ENCODE measurements at places on chromosomes 1 and 21.

GRCh38 chr1:116909512-116910378 lies at the start of gene PTGFRN:
PTGFRN (plus strand) TSS chr1:116909916; CDS start chr1:116910204, 288 bp downstream.
- peak within 1 kb of the TSS; percentile 74 for H3K27ac ChIP-seq
- peaks cover 33% of the 10 kb centered on the region for H3K4me1 ChIP-seq
- H3K36me3 ChIP-seq = peaks cover 7% of the 10 kb centered on the region
- no peaks in the 10 kb centered on the region for H3K27me3 ChIP-seq
- H3K4me3 ChIP-seq = peak within 1 kb of the TSS; percentile 65
- peak; percentile 72 for DNase-seq

DNA sequence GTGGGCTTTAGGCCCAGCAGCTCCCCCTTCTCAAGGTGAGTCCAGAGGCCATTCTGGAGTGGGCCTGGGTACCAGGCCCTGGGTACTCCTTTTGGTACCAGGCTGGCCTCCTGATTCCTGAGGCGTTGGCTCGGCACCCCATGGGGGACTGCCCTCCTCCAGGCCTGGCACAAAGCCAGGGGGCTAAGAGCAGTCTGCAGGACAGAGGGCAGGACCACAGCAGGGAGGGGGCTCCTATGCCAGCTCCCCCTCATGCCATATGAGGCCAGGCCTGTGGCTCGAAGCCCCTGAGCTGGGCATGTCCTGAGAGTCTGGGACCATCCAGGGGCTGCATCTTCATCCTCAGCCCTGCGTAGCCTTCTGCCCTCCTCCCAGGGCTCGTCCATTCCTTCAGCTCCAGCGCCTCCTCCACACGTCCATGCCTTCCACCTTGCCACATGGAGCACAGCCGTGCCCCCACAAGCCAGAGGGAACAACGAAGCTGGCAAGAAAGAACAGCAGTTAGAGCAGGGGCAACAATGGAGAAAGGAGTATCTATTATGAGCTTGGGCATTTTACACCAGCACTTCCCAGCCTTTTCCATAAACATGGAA lies 3.2 kb downstream of the PHLDA3 start:
- H3K27me3 ChIP-seq = peaks cover 33% of the 10 kb centered on the region
- peaks cover 14% of the 10 kb centered on the region for H3K4me1 ChIP-seq
- no peak overlapping the region for H3K27ac ChIP-seq
- H3K36me3 ChIP-seq = no peaks in the 10 kb centered on the region
- DNase-seq = no peak
- H3K4me3 ChIP-seq = no peak overlapping the region

GRCh38 chr21:41245509-41246135 lies 71.0 kb upstream of the FAM3B start:
- no peak for DNase-seq
- peaks cover 26% of the 10 kb centered on the region for H3K27me3 ChIP-seq
- H3K36me3 ChIP-seq = no peaks in the 10 kb centered on the region
- no peak overlapping the region for H3K4me3 ChIP-seq
- H3K4me1 ChIP-seq = no peaks in the 10 kb centered on the region

- no peak overlapping the region for H3K27ac ChIP-seq
- H3K36me3 ChIP-seq = peaks cover 42% of the 10 kb centered on the region
- no peak overlapping the region for H3K4me3 ChIP-seq
- H3K4me1 ChIP-seq = peaks cover 15% of the 10 kb centered on the region
Observed at GRCh38 chr1:109928591-109929111, 18.0 kb downstream of the CSF1 start.

DNA sequence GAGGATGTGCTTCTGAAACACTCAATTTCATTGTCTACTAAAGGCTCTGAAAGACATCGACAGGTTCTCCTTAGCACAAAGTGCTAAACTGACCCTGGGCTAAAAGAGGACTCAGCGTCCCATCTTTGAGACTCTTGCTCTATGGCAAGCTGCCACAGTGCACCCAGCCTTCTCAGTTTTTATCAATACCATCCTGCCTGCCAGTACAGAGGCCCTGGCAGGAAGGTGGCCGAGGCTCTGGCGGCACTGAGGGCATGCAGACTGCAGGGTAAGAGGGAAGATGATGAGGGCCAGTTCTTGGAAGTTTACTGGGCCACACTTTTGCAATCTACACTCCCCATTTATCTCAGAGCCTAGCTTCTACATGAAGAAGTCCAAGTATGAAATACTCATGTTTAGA lies 5.3 kb downstream of the OLFML2B start:
- H3K4me1 ChIP-seq = peaks cover 4% of the 10 kb centered on the region
- no peak overlapping the region for H3K4me3 ChIP-seq
- no peak for DNase-seq
- H3K27me3 ChIP-seq = peaks cover 24% of the 10 kb centered on the region
- H3K27ac ChIP-seq = no peak overlapping the region

GRCh38 chr1:110696818-110697217 lies 22.1 kb upstream of the KCNA3 start:
- H3K36me3 ChIP-seq = no peaks in the 10 kb centered on the region
- no peak overlapping the region for H3K4me3 ChIP-seq
- no peak overlapping the region for H3K27ac ChIP-seq
- DNase-seq = no peak
- H3K27me3 ChIP-seq = peaks cover 4% of the 10 kb centered on the region

DNA sequence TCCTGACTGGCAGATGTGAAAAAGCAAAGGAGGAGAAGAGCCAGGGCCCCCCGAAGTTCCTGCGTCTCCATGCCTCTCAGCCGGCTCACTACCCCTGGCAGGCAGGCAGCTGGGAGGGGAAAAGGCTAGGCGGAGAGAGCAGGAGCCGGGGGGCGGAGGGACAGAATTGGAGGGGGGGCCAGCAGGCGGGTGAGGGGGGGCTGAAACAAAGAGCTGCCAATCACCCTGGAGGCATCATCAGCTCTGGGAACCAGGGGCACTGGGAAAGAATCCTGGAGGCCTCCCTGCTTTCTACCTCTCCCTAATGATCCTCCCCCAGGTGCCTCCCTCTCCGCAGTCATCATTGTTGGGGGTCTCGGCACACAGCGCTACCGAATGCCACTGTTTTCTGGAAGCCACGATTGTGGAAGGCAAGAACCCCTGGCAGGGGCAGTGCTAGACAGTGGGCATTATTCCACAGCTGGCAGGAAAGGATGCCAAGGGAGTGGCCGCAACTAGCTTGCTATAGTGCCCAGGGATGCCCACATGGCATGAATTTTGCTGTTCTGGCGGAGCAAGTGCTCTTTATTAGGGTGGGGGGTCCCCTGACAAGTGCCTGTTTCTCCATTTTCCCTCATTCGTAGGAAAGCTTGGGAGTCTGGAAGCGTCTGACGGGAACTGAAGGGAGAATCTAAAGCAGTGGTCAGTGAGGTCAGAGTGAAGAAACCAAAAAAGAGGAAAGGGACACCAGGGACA lies at the start of gene THBS3:
Gene THBS3, minus strand, starts transcription at position 92 of the 735 bp plus-strand sequence. Its CDS starts 21 bp downstream, at position 71.
- H3K27ac ChIP-seq = peak within 1 kb of the TSS; percentile 97
- peaks cover 30% of the 10 kb centered on the region for H3K4me1 ChIP-seq
- H3K4me3 ChIP-seq = peak within 1 kb of the TSS; percentile 100
- H3K27me3 ChIP-seq = no peaks in the 10 kb centered on the region
- peaks cover 22% of the 10 kb centered on the region for H3K36me3 ChIP-seq

- H3K4me3 ChIP-seq = no peak overlapping the region
- H3K36me3 ChIP-seq = no peaks in the 10 kb centered on the region
- H3K27ac ChIP-seq = no peak overlapping the region
- peaks cover 2% of the 10 kb centered on the region for H3K27me3 ChIP-seq
Observed at GRCh38 chr1:42730988-42731387, 9.0 kb downstream of the CLDN19 start.

DNA sequence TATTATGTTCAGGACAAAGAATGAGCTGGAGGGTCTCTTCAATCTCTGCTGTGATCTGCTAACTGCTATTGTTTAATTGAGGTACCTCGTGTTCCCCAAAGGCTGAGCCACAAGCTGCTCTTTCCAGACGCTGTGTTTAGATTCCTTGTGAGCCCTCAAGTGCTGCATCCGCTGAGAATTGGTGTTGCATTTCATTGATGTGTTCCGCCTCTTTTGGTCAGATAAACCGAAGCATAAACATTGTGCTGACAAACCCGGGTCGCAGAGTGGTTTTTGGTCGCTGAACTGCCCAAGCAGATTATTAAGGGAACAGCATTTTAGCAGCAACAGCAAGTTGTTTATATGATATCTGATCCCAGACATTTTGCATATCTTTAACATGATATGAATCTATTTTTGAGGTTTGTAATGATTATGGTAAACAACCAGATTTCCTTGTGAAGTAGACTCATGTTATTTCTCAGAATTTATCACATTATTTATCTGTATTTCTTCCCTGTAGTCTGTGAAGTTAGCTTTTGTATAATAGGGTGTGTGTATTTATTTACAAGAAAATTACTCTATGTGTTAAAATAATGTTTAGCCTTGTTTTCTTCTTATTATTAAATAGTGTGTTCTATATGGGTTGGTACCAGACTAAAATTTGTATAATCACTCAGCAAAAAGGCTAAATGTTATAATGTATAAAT lies 217.2 kb upstream of the C1orf105 start:
- H3K4me3 ChIP-seq = no peak overlapping the region
- no peaks in the 10 kb centered on the region for H3K4me1 ChIP-seq
- H3K27me3 ChIP-seq = no peaks in the 10 kb centered on the region
- no peak overlapping the region for H3K27ac ChIP-seq
- no peaks in the 10 kb centered on the region for H3K36me3 ChIP-seq

- DNase-seq = no peak
- H3K4me3 ChIP-seq = no peak overlapping the region
- H3K27ac ChIP-seq = peak overlapping the region; percentile 53
Observed at GRCh38 chr21:37407719-37408420, 41.3 kb downstream of the DYRK1A start.

- H3K27me3 ChIP-seq = no peaks in the 10 kb centered on the region
- 0 out of 2 replicates have a peak overlapping the region, but pooled peaks have one; percentile 49 for H3K4me3 ChIP-seq
- peaks cover 4% of the 10 kb centered on the region for H3K36me3 ChIP-seq
- DNase-seq = peak; percentile 65
- H3K27ac ChIP-seq = no peak overlapping the region
Observed at GRCh38 chr1:40532844-40533424, 1.5 kb downstream of the ZNF684 start.

- DNase-seq = no peak
- H3K4me1 ChIP-seq = no peaks in the 10 kb centered on the region
- no peaks in the 10 kb centered on the region for H3K27me3 ChIP-seq
- H3K4me3 ChIP-seq = no peak overlapping the region
- H3K27ac ChIP-seq = no peak overlapping the region
- no peaks in the 10 kb centered on the region for H3K36me3 ChIP-seq
Observed at GRCh38 chr1:177858332-177858821, 111.5 kb downstream of the SEC16B start.

- no peak overlapping the region for H3K27ac ChIP-seq
- peaks cover 21% of the 10 kb centered on the region for H3K4me1 ChIP-seq
- peak overlapping the region; percentile 54 for H3K4me3 ChIP-seq
- H3K27me3 ChIP-seq = peaks cover 23% of the 10 kb centered on the region
- no peak for DNase-seq
- H3K36me3 ChIP-seq = no peaks in the 10 kb centered on the region
Observed at GRCh38 chr1:31413405-31414001, 490 bp downstream of the SERINC2 start.

DNA sequence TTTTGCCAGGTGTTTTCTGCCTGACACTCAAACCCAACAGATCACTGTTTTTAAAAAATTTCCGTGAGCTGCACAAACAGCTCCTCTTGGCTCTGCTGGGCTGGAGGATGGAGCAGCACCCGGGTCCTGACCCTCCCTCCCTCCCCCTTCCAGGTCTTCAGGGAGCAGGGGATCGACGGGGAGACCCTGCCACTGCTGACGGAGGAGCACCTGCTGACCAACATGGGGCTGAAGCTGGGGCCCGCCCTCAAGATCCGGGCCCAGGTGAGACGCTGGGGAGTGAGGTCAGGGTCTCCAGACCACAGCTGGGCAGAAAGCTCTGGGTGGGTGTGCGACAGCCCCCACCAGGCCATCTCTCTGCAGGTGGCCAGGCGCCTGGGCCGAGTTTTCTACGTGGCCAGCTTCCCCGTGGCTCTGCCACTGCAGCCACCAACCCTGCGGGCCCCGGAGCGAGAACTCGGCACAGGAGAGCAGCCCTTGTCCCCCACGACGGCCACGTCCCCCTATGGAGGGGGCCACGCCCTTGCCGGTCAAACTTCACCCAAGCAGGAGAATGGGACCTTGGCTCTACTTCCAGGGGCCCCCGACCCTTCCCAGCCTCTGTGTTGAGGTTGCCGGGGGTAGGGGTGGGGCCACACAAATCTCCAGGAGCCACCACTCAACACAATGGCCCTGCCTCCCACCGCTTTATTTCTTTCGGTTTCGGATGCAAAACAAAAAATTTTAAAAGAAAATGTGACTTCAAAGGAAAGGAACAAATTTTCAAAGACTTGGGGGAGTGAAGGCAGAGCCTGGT lies 15.3 kb downstream of the NOC2L start:
- no peak for DNase-seq
- no peak overlapping the region for H3K4me3 ChIP-seq
- no peak overlapping the region for H3K27ac ChIP-seq
- H3K36me3 ChIP-seq = peaks cover 51% of the 10 kb centered on the region
- H3K27me3 ChIP-seq = no peaks in the 10 kb centered on the region

- H3K27ac ChIP-seq = no peak overlapping the region
- H3K4me1 ChIP-seq = 0 out of 3 replicates have a peak, but pooled peaks cover 2% of the 10 kb centered on the region
- peaks cover 66% of the 10 kb centered on the region for H3K36me3 ChIP-seq
- DNase-seq = no peak
Observed at GRCh38 chr1:100428160-100428559, 75.9 kb downstream of the CDC14A start.

DNA sequence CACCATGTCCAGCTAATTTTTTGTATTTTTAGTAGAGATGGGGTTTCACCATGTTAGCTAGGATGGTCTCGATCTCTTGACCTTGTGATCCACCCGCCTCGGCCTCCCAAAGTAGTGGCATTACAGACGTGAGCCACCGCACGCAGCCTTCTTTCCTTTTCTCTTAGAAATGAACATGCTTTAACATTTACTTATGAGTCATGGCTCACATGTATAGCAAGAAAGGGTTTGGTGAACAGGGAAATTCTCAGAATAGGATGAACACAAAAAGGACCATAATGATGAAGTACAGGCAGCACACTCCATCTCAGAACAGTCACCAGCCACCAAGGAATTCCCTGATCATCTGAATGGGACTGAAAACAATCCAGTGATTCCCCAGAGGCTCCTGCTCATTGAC lies 9.4 kb upstream of the VAMP4 start:
- no peaks in the 10 kb centered on the region for H3K27me3 ChIP-seq
- peaks cover 22% of the 10 kb centered on the region for H3K4me1 ChIP-seq
- no peak overlapping the region for H3K27ac ChIP-seq
- no peak overlapping the region for H3K4me3 ChIP-seq

- peaks cover 4% of the 10 kb centered on the region for H3K27me3 ChIP-seq
- H3K36me3 ChIP-seq = no peaks in the 10 kb centered on the region
Observed at GRCh38 chr1:33465316-33465715, 7.1 kb upstream of the ZSCAN20 start.

- no peak overlapping the region for H3K27ac ChIP-seq
- H3K36me3 ChIP-seq = no peaks in the 10 kb centered on the region
- H3K4me1 ChIP-seq = no peaks in the 10 kb centered on the region
- no peak overlapping the region for H3K4me3 ChIP-seq
- DNase-seq = peak; percentile 89
- no peaks in the 10 kb centered on the region for H3K27me3 ChIP-seq
Observed at GRCh38 chr1:108016451-108016920, 51.5 kb upstream of the VAV3 start.
